Effector memory CD4-positive, alpha-beta T cell (primary cell): ENCODE measurements at places on chromosomes 1 and 21.
A peak's percentile ranks its signal among the peaks of the same experiment; 100 is the strongest.

DNA sequence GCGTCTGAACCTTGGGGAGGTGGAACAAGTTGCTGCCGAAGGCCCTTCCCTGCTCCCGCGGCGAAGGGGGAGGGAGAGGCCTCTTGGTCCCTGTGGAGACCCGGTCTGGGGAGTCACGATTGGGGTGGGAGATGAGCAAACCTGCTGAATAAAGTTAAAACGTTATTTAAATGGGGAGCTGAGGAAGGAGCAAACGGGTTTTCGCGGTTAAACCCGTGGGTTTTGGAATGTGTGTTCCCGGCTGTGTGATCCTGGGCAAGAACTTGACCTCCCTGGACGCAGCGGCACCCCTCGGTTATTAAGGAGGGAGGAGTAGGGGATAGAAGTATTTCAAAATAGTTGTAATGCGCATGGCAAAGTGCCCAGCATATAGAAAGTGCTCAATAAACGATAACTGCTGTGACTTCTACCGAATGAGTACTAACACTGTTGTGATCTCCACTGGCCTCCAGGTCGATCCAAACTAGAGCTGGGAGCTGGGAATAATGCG lies 3.4 kb downstream of the FAM110D start:
- no peaks in the 10 kb centered on the region for H3K36me3 ChIP-seq
- no peak overlapping the region for H3K27ac ChIP-seq

DNA sequence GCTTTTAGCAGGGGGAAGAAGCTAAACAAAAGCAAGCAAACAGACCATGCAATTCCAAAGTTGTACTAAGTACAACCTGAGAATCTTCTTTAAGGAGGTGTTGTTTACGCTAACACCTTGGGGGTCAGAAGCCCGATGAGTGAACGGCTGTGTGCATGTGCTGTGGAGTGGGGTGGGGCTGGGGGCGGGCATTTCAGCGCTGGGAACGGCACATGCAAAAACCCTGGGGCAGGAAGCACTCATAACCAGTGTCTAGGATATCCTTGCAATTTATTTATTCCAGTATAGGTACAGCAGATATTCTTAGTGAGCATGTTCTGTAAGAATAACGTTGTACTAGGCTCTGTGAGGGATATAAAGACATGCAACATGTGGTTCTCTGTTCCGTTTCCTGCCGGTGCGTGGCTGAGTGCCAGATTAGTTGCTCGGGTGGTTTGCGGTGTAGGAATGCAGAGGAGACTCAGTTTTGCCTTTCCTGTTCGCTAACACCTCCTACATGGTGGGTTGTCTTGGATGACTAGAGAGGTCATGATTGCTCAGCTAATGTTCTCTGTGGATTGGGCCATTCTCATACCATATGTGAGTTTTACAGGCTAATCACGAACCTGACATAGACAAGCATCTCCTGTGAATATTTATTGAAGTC lies 3.7 kb downstream of the FASLG start:
- DNase-seq, result peak; percentile 77
- peaks cover 12% of the 10 kb centered on the region for H3K36me3 ChIP-seq
- no peaks in the 10 kb centered on the region for H3K27me3 ChIP-seq

DNA sequence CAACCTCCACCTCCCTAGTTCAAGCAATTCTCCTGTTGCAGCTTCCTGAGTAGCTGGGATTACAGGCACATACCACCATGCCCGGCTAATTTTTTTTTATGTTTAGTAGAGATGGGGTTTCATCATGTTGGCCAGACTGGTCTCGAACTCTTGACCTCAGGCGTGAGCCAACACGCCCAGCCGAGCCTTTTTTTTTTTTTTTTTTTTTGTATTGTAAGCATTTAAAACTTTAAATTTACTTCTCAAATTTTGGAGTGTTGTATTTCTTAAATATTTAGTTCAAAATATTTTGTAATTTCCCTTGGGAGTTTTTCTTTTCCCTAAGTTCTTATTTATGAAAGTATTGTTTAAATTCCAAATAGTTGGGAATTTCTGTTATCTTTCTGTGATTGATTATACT lies 9.2 kb upstream of the SCAF4 start:
- no peak for DNase-seq
- no peaks in the 10 kb centered on the region for H3K27me3 ChIP-seq
- no peak overlapping the region for H3K4me3 ChIP-seq
- H3K27ac ChIP-seq, result no peak overlapping the region

- peaks cover 18% of the 10 kb centered on the region for H3K4me1 ChIP-seq
- no peak for DNase-seq
- H3K36me3 ChIP-seq, result no peaks in the 10 kb centered on the region
- H3K27ac ChIP-seq, result no peak overlapping the region
- H3K27me3 ChIP-seq, result peaks cover 20% of the 10 kb centered on the region
These were observed 11.5 kb upstream of the COL16A1 start for GRCh38 chr1:31715087-31715872.

- peak; percentile 9 for DNase-seq
- H3K27ac ChIP-seq, result peak overlapping the region; percentile 85
- H3K27me3 ChIP-seq, result no peaks in the 10 kb centered on the region
- H3K4me3 ChIP-seq, result no peak overlapping the region
- H3K36me3 ChIP-seq, result no peaks in the 10 kb centered on the region
These were observed 1.2 kb upstream of the DENND1B start for GRCh38 chr1:197776351-197777105.

- H3K4me3 ChIP-seq, result no peak overlapping the region
- H3K27me3 ChIP-seq, result no peaks in the 10 kb centered on the region
- H3K36me3 ChIP-seq, result no peaks in the 10 kb centered on the region
- DNase-seq, result no peak
- H3K27ac ChIP-seq, result no peak overlapping the region
These were observed 246.7 kb downstream of the MRPL39 start for GRCh38 chr21:25360593-25360992.

GRCh38 chr1:235997931-235998330 lies 67.0 kb downstream of the NID1 start:
- no peak overlapping the region for H3K4me3 ChIP-seq
- peak overlapping the region; percentile 90 for H3K27ac ChIP-seq
- no peaks in the 10 kb centered on the region for H3K36me3 ChIP-seq
- DNase-seq, result no peak
- no peaks in the 10 kb centered on the region for H3K27me3 ChIP-seq

DNA sequence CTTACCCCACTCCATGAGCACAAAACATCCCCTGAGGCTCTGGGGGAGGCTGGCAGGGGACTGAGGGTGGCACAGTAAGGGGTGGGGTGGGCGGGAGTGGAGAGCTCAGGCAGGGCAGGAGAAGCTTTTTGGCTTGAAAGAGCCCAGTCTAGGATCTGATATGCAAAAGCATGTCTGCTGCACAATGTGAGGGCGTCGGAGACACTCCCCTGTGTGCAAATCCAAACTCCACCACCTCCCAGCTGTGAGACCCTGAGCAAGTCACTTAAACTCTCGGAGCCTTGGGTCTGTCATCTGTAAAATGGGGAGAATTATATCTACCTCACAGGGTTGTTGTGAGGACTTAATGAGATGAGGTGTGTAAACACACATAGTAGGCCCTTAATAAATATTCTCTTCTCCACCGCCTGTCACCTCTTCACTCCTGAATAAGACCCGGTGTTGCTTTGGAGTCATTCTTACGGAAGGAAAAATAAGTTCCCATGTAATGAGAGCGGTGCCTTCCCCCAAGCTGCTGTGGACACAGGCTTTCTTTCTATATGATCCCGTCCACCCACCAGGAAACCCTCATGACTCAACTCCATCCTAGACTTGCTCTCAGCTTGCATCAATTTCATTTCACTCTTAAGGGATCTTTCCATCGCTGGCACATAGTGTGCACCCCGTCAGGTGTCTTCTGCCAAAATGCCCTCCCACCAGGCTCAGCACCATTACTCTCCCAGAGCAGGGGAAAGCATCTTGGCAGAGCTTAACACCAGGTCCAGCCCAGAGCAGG lies 12.5 kb downstream of the KCNN3 start:
- no peak overlapping the region for H3K4me3 ChIP-seq
- H3K36me3 ChIP-seq, result no peaks in the 10 kb centered on the region
- DNase-seq, result no peak
- no peaks in the 10 kb centered on the region for H3K4me1 ChIP-seq
- H3K27me3 ChIP-seq, result no peaks in the 10 kb centered on the region
